NCI-H748 treated with DMSO at 0.1 percent for 48 hours (cell line): ENCODE measurements at places on chromosomes 2 and 18.

GRCh38 chr2:15043336-15044058 lies 411.0 kb downstream of the LRATD1 start:
- no peak for DNase-seq

- no peak for DNase-seq
Observed at GRCh38 chr2:198591586-198591985, 787.2 kb downstream of the PLCL1 start.

DNA sequence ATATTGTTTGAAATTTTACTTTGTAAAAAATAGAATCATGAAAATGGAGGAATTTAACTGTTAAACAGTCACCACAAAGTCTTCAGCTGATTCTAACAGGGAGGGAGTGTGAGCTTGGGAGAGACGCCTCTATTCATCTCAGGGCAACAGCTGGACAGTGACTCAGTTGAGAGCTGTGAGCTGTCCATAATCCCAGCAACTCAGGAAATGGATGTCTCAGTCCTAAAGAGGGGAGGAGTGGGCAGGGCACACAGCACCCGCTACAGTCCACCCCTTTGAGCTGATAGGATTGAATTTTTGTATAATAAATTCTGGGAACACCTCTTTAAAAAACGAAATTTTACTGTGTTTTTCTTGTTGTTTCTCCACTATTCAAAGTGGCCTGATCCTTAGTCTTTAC lies 255.1 kb upstream of the THUMPD2 start:
- DNase-seq: no peak

DNA sequence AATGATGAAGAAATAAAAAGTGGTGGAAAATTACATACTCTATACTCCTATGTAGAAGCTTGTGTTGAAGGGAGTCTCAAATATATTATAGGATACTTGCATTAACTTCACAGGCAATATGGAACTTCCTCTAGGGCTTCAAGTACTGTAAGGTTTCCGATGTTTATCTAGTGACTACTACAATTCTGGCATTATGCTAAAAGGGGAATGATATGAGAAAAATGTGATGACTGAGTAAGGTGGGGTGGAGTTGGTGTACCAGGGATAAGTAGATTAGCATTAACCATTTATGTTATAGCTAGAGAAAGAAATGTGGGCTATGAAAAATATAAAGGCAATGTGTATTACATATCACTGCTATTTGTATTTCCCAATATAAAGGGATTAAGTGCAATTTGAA lies 229.5 kb downstream of the DCC start:
- no peak for DNase-seq

DNA sequence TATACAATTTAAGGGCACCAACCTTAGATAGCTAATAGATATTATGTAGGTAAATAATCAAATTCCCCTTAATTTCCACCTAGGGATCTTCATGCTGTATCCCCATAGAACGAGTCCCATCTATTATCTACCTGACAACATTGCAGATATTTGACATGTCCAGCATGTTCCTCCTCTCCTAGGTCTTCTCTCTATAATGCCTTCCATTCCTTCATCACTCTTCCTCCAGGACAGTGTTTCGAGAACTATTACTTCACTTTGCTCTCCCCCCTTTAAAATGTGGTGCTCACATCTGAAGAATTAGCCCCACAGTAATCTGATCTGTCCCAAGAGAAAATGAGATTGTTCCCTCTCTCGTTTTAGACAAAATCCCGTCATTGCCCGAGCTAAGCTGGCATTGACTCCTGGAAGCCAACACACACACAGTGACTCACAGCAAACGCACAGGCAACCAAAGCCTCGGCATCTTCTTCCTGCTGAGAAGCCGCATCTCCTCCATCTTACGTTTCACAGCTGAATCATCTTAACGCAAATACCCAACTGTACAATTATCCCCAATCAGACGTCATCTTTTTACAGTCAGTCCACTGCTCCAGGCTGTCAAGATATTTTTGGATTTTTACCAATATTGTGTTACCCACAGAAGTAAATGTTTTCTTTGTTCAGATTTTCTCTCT lies 162.9 kb upstream of the AGAP1 start:
- DNase-seq: no peak

DNA sequence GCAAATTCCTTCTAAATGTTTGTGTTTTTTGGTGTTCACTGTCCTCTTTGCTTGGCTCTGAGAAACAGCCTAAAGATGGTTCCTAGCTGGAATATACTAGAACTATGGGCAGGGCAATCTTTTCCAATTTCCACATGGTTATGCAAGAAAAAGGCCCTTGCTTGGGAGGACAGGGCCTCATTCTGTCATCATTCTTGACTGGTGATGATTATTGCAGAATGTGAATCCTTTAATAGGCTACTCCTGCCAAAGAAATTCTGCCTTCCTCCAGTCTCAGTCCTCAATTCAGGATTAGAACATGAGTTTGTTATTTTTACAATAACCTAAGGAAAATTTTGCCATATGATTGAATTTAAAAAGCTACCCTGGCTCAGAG lies 218.7 kb downstream of the HNMT start:
- DNase-seq: no peak

DNA sequence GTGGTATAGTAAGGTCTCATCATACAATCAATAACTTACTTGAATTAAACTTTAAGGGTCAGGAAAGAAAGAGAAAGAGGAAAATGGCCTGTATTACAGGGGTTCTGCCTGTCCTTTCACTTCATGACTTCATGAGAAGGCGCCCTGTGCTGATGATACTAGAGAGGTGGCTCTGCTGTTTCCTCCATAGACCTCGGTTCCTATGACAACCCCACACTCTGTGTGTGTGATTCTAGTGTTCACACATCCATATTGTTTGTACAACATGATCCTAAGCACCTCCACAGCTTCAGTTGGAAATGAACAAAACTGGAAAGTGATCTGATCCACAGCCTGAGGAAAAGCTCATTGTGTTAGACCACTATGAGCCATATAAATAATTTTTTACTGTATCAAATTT lies 7.0 kb upstream of the REEP1 start:
- DNase-seq: no peak

- no peak for DNase-seq
Observed at GRCh38 chr2:62142054-62142453, 53.9 kb upstream of the B3GNT2 start.

- DNase-seq: no peak
Observed at GRCh38 chr2:11421863-11422490, 44.0 kb downstream of the E2F6 start.

DNA sequence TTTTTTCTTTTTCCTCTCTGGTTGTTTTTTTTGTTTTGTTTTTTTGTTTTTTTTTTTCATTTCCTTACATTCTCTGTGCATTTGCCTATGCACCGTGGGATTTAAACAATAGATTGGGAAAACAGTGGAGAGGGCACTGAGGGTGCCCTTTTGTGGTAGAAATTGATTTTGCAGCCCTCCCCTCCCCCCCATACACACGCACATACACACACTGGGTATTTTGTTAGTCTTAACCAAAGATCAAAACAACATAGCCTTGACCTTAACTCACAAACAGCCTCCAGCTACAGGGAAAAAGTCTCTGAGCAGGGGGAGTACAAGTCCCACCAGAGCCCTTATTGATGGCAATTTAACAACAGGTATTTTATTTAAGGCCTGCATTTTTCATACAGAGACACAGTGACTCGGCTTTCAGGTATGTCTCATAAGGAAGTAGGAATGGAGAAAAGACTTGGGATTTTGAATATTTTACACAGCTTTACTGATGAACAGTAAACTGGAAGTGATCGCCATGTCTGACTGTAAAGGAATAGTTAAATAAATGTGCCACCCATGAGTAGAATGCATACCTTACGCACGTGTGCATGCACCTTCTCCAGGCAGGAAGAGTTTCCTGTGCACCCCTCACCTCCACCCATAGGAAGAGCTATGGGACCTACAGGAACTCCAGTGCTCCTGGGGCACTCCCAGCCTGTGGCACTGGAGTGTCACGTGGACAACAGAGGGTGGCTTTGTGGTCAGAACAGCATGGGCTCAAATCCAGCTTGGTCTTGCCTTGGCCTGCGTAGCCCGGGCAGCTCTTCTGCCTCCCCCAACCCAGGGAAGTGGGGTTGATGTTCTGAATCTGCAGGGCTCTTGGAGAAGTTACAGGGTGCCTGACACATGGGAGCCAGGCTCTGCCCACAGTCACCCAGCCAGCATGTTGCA lies 266.4 kb downstream of the ANAPC1 start:
- no peak for DNase-seq

- DNase-seq: no peak
Observed at GRCh38 chr2:180063494-180064092, 56.5 kb upstream of the CWC22 start.
